CD4-positive, CD25-positive, alpha-beta regulatory T cell (primary cell): ENCODE measurements at places on chromosomes 5 and 9. TPM values are rescaled to one million over a fixed set of nuclear protein-coding genes. Genes with fewer than 3 reads are reported as not detected.
A peak's percentile ranks its signal among the peaks of the same experiment; 100 is the strongest.

DNA sequence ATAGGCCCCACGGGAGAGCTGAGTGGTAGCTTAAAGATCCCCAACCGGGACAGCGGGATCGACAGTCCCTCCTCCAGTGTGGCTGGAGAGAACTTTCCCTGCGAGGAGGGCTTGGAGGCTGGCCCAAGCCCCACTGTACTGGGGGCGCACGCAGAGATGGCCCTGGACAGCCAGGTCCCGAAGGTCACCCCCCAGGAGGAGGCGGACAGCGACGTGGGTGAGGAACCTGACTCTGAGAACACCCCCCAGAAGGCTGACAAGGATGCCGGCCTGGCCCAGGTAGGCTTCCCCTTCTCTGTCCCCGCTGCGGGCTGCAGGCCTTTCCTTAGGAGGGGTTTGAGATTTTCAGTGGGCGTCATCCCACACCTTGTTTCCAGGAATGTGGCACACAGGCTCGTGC is 29.1 kb downstream of the FGD3 start:
- no peak for DNase-seq

The DMGDH gene
- total RNA-seq = 1.2 TPM

DNA sequence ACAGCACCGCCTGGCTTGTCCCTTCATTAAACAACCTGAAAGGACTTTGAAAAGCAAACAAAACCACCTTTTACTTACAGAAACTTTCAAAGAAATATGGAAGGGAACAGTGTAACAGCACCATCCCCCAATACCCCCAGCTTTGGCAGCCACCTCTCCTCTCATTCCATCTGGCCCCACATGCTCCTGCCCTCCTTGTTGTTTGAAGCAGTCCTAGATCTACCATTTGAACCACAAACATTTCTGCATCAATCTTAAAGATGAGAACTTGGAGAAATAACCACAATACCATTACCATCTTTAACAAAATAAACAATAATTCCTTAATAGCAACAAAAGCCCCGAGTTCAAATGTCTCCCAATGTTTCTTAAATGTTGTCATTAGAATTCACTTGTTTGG is 17.8 kb upstream of the COL15A1 start:
- DNase-seq = no peak

DNA sequence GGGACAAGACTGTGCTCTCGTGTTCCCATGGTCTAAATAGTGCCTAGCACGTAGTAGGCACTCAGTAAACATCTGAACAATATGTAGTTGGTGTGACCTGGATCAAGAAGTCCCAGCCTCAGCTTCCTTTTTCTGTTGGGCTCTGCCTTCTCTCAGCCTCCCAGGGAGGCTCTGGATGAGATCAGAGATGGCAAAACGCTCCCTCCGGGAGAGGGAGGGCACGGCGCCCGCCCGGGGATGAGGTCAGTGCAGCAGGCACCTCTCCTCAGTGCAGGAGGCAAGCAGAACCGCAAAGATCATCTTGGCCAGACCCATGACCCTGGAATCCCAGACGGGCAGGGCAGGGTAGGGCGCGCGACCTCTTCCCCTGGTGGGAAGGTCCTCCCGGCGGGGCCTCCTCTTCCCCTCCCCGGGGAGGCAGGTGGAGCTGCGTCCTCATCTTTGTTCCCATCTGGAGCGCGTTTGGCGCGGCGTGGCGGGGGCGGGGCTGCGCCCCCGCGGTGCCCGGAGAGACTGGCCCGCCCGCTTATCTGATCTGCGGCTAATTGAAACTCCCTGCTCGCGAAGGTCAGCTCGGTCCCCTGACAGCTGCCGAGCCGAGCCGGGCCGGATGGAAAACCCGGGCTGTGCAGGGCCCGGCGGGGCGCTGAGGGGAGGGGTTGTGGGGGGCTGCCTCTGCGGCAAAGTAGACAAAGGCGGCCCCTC is 60.9 kb downstream of the CXXC5 start:
- DNase-seq = no peak

DNA sequence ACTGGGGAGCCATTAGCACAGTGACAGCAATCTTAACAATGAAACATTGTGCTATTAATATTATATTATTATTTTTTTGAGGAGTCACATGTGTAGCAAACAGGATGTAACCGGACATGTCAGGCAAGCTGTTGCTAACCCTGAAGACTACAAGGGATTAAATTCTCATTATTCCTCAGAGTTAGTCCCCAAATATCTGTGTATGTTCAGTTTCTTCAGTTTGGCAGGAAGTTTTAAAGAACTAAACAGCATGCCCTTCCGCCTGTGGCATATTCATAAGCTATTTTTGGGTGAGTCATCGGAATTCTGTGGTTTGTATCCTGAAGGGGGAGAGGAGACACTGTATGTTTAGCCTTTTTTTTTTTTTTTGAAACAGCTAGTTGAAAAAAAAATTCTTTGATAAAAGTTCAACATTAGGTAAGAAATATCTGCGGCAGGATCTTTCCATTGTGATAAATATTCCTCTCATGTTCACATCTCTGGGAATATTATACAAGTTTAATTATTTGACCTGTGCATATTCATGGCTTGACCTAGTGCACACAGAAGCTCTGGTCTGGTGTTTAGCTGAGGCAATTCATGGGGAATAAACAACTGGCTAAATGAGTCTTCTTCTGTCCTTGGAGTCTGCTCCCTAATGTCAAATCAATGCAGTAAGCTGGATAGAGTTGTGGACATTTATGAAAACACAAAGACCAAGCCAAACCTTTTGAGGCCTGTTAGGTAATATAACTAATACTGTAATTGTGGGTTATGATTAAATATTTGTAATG is 202.7 kb upstream of the CDKN2B start:
- DNase-seq = no peak

The ARAP3 gene
- 6.1 TPM for total RNA-seq

- DNase-seq = no peak
Measured at GRCh38 chr9:76894198-76894597, 11.7 kb downstream of the PRUNE2 start.

DNA sequence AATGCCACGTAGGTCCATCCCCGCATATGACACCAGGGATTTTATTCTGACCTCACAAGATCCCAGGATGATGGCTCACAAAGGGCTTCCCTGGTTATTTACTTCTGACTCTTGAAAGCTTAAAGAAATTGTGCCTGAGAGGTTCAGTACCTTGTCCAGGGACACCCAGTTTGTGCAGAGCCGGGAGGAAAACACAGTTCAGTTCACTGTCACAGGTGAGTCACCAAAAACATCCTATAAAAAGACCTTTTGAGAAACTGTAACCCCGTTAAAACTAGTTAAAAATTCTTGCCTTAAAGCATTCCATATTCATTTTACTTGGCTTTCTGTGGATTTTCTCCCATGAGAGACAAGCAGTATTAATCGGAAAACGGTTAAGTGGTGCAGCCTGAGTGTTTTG is 56.6 kb downstream of the ZNF510 start:
- no peak for DNase-seq

The SPATA31C1 gene
- total RNA-seq = not detected

GRCh38 chr9:36765468-36766341 is 193.0 kb downstream of the MELK start:
- DNase-seq = peak; percentile 90

GRCh38 chr5:39526914-39527477 is 102.2 kb upstream of the DAB2 start:
- DNase-seq = no peak

The LOX gene
- 0.25 TPM for total RNA-seq

The TAF11L2 gene
- total RNA-seq = not detected

- no peak for DNase-seq
Measured at GRCh38 chr5:135204151-135204600, 170.1 kb upstream of the PITX1 start.

DNA sequence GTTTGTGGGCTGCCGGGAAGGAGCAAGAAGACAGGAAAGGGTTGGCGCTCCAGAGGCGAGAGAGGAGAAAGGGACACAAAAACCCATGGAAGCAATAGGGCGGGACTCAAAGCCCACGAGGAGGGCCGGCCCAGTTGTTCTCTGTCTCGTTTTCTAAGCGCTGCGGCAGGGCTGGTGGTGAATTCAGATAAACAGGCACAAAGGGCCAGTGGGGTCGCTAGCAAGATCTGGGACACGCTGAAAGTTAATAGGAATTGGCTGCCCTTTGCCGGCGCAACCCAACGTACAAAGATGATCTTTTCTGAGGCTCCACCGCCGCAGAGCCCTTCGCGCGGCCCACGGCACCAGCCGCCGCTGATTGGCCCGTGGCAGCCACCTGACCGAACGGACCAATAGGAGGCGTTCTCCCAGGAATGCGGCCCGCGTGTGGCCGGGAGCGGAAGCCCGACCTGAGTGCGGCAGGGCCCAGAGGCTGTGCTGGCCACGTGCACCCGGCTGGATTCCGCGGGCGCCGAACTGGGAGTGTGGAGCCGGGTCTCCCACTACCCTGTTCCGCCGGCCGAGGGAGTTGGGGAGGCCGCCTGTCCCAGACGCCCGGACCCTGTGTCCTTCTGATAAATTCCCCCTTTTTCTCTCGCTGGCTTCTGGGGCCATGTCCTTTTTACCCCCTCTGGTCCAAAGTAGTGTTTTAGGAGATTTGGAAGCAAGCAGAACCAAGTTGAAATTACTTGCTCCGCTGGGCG is 16.8 kb upstream of the NSD1 start:
- DNase-seq = peak; percentile 80

The RPS23 gene
- 2,211 TPM for total RNA-seq

GRCh38 chr5:14895301-14895700 is 23.7 kb upstream of the ANKH start:
- DNase-seq = peak; percentile 8

The COL23A1 gene
- total RNA-seq = not detected

DNA sequence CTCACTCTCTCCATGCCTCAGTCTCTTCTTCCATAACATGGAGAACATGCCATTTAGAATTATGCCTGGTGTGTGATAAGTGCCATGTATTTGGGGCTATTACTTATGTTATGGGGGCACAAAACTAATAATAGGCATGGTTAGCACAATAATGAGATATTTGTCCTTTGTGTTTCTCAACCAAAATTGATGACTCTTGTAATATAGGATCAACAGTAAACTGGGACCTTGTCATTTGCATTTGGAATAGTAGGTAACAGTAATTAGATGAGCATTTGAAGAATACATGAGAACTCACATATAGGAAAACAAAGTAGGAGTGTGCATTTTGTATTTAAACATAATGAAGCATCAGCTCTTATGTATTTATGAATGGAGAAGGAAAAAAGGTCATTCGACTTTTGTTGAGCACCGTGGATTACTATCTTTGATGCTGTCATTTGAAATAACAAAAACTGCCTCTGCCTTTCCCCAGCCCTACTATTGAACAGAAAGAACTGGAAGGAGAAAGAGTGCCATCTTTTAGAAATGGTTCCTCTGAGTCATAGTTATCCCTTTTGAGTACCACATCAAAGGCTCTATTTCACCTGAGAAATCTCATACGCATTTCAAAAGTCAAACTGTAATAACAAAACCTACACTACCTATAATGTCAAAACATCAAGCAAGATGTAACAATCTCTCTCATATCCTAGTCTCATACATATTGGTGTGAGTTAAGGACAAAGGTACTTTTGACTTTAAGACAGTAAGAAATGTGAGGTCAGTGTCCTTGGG is 655.2 kb downstream of the PDE4D start:
- peak; percentile 59 for DNase-seq

- no peak for DNase-seq
Measured at GRCh38 chr9:116589392-116590354, 97.4 kb upstream of the TRIM32 start.

The PPIP5K2 gene
- 47.5 TPM for total RNA-seq

DNA sequence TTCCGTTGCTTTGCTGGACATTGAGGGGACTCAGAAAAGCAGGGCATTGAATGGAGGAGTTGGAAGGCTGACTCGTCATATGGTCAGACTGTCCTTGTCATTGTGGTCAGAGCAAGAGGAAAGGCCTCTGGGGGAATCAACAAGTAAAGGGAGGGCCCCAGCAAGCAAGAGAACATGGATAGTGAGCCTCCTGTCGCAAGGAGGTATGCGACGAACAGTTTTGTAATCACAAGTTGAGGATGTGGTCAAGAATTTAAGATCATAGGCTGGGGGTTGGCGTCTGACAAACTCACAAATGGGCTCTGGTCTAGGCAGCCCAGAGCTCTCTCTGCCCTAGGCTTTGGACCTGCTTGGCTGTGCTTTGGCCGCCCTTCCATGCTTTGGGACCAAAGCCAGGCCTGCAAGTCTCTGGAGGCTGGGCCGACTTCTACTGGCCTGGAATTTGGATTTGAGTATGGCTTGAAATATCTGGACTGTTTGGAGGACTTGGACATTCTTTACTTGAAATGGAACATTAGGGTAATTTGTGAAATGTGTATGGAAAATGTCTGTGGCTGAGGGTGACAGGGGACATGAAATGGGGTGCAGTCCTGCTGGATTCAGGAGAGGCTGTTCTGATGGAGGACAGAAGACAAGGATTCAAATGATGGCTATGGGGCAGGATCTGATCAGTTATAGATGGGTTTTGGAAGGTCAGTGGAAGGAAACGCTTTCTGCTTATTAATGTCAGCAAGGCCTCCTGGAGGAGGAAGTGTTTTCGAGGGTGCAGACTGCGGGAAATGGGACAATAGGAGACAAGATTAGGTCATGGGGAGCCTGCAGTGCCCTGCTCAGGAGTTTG is 19.2 kb upstream of the NDST1 start:
- DNase-seq = no peak

DNA sequence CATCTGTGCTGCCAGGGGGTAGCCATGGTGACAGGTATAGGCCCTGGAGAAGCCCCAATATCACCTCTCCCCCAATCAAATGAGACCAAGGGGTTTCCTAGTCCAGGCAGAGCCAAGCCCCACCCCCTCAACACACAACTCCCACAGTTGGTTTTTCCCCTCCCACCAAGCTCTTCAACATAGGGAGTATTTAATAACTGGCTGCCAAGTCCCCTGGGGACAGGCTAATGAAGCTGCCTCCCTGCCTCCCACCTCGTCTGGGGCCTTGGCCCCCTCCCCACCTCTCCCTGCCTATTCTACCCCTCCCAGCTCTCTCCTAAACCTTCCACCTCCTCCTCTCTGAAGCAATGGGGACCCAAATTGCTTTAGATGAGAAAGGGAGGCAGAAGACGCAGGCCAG is 23.4 kb downstream of the CPLX2 start:
- DNase-seq = no peak

- DNase-seq = no peak
Measured at GRCh38 chr5:36502608-36503007, 103.8 kb upstream of the SLC1A3 start.

- DNase-seq = no peak
Measured at GRCh38 chr5:164746723-164747122, 1241.3 kb downstream of the MAT2B start.

DNA sequence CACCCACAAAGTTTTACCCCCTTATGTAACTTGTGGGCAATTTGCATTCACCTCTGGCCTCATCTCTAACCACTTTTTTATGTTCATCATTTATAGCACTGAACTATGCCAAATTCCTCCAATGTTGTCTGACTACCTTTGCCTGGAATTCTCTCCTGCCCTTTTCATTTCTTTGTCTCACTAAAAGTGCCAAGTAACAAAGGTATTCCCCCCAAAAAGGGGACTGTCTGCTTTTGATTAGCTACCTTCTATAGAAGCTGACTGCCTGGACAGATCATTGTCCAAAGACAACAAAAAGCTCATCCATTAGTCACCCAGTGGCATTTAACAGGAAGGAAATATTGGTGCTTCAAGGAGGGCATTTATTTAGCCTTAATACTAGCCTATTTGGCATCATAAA is 189.9 kb upstream of the VCAN start:
- DNase-seq = no peak

- DNase-seq = no peak
Measured at GRCh38 chr5:152549709-152550108, 144.6 kb upstream of the NMUR2 start.
